ENCODE measurements at places on chromosomes 13 and 19.

- DNase-seq: no peak
Observed at GRCh38 chr19:10419200-10419645, 1.1 kb upstream of the PDE4A start.

DNA sequence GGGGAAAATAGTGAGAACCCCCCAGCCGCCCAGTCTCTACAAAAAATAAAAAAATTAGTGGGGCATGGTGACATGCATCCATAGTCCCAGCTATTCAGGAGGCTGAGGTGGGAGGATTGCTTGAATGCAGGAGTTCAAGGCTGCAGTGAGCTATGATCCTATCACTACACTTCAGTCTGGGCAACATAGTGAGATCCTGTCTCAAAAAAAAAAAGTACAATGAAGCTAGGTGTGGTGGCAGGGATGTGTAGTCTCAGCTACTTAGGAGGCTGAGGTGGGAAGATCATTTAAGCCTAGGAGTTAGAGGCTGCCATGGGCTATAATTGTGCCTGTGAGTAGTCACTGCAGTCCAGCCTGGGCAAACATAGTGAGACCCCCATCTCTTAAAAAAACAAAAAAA lies 8.9 kb downstream of the PCCA start:
- no peak for DNase-seq

DNA sequence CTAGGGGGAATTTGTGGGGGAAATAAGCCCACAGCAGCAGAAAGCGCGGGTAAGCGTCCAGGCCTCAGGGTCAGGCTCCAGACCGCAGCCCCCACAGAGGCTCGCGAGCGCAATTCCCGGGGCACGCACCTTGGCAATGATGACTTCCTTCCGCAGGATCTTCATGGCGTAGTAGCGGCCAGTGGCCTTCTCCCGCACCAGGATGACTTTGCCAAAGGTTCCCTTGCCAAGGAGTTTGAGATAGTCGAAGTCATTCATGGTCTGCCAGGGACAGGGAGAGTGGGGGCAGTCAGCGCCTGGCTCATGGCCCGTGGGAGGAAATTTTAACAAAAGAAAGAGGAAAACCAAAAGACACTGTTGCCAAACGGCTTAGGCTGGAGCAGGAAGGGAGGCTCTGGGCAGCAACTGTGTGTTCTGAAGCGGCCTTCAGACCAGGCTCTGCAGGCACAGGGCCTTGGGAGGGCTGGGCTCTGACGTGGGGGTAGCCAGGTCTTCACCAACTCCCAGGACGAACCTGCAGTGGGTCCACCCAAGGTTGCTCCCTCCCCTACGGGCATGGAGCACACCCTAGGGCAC lies 15.4 kb upstream of the CCNP start:
- DNase-seq: no peak

DNA sequence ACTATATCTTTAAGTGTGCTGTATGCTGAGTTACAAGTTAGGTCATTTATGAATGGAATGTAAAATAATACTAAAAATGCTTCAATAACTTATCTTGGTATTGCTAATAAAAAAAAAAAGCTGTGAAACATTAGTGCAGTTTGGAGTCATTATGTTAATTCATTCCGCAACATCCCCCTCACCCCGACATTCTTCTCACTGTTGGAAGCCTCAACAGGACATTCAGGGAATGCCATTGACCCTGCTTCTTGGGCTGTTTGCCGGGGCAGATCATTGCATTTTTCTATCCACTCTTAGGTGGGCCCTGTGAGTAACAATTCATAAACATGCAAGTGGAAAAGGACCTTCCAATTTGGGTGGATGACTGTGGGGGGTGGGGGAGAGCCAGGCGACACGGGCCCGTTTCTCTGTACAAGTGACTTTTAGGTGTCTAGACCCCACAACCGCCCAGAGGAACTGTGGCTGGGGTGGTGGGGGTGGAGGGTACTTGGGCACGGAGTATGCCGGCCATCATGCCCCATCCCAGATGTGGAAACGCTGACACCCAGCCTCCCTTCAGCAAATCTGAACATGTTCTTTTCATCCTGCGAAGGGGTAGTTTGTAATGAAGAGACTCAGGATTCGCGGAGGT lies 185.9 kb downstream of the ZNF536 start:
- no peak for DNase-seq

DNA sequence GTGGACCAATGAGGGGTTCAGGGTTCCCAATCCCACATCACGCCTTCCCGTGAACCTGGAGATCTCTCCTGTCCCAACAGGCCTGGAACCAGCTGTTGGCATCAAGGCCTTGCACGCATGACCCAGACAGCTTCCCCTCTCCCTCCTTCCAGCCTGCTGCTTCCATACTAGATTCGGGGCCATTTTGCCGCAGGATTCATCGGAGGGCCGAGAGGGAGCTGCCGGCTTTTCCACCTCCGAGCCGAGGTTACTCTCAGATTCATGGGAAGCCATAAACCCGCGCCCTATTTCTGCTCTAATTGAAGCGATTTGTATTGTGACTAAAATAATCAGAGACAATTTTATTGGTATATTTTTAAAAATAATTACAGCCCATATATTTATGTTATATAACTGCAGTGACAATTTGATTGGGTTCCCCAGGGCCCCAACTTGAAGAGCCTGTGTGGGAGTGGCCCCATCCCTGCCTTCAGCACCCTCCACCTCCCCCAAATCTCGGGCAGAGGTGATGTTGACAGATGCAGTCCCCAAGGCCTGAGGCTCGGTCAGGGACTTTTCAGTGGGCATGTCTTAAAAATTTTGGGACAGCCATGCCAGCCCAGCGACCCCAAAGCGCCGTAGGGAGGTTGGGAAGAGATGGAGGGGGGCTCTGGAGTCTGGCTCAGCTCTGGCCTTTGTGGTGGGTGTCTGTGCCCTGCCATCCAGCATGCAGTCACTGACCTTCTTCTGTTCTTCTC lies 30.8 kb upstream of the PEPD start:
- no peak for DNase-seq

Data from cerebellar nuclear complex (tissue), 1 donor.